Brain (organoid and tissue), 16 donors: ENCODE measurements at places on chromosomes 7 and 10. TPM values are rescaled to one million over a fixed set of nuclear protein-coding genes. Genes with fewer than 3 reads are reported as not detected.

GATA3 gene
- polyA plus RNA-seq: not detected

PPP1R9A gene
- polyA plus RNA-seq: 3.8 TPM

SLC18A3 gene
- polyA plus RNA-seq: 1.2 TPM

CYTH3 gene
- polyA plus RNA-seq: 18.4 TPM
